ENCODE measurements at places on chromosomes 12 and 14.

DNA sequence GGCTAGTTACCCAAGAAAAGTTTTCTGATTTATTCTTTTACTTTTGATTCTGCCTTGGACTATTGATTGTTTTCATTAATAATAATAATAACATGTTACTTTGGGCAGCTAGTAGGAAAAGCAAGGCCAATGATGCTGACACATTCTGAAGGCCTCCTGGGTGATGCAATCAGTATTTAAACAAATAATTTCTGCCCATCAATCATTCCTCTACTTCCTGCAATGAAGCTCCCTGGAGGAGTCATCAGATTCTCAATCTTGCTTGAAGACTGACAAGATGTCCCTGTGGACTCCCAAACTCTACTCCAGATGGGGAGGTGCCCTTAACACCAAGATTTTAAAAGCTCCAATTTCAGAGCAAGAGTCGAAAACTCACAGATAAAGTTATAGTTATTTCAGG lies at the start of gene SPX:
TSS of gene SPX (plus strand) at position 244 of the 400 bp plus-strand sequence. CDS start 177 bp downstream, outside the sequence.
- DNase-seq, result no peak

- DNase-seq, result no peak
These were observed 35.9 kb downstream of the FBLN5 start for GRCh38 chr14:91911474-91912032.

DNA sequence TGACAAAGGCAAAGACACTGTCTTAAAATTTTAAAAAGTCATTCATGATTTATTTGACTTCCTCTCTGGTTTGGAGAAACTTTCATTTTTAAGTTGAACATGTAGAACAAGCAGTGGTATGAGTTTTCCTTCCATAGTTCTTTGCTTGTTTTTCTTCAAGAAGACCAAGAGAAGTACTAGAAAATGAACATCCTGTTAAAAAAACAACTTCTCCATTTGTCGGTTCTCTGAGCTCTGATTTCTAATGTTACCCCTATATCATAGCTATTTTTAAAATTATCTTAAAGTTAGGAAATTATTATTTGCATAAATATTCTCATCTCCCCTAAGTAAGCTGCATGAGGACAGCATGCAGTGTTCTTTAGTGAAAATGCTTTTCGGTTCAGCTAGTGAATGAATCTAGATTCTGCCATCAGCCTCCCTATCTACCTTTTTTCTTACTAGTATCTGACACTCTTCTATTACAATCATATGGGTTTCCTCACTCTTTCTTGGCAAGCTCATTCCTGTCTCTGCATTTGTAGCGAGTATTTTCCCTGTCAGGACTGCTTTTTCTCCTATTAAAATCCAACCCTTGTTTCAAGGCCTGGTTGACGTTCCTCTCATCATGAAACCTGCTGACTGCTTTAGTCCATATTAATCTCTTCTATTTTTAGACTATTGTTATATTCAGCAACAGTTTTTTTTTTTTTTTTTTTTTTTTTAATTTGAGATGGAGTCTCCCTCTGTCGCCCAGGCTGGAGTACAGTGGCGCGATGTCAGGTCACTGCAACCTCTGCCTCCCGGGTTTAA lies 15.8 kb downstream of the DIP2B start:
- DNase-seq, result no peak

DNA sequence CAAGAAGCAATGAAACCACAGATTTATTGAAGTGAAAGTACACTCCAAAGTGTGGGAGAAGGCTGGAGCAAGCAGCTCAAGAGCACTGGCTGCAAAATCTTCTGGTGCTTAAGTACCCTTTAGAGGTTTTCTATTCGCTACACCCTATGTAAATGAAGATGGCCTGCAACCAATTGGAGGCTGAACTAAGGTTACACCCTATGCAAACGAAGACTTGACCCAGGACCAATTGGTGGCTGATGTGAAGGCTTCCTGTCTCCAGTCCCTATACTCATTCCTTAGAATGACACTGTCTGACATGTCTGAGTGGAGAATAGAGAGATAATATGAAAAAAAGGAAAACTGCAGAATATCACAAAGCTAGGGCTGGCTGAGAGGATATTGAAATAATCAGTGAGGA lies 57.2 kb downstream of the ALG10B start:
- DNase-seq, result no peak

DNA sequence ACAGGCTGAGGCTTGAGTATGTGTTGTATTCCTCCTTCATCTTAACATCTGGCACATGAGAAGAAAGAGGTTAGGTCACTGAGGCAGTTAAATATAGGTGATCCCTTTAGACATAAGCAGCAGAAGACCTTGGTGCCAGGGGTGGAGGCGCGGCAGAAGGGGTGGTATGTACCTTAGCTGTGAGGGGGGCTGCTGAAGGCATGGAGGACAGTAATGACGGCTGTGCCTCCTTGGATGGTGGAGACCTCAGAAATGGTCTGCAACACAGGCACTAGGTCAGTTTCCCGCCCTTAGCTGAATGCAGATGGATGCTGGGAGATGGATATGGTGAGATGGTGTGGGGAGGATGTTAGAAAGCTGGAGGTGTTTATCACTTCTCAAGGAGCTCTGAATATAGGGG lies 1.5 kb upstream of the PNMA1 start:
- no peak for DNase-seq

GRCh38 chr12:98908866-98909265 lies 263.8 kb downstream of the APAF1 start:
- no peak for DNase-seq

DNA sequence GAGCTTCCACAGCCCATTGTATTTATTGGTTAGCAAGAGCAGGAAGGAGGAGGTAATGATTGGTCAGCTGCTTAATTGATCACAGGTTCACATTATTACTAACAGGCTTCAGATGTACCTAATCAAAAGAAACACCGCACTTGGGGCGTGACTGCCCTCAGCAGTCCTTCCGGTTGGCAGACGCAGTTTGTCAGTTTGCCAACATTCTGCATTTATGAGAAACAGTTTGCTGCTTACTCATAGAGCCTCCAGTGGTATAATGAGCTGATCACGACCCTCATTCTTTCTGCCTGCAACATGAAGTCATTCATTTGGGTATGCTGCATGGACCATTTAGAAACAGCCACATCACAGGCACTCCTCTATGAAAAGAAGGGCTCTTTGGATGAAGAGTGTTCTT lies 42.5 kb upstream of the PPM1H start:
- DNase-seq, result no peak

DNA sequence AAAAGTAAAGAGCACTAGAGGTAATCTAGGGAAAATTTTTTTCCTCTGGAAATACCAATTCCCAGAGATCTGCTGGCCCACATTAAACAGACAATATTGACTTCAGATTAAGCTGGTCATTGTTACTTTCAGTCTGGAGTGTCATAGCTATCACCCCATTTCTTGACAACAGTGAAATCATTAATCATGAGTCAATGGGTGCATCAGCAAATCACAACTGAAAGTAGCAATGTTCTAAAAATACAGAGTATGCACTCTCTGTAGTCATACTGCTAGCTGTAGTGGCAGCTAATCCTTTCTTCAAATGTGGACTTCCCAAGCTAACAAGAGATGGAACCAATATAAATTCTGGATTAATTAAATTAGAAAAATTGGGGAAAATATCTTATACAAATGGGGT lies 129.9 kb downstream of the CPNE8 start:
- no peak for DNase-seq
